ENCODE measurements at places on chromosomes 1 and 21.
A peak's percentile ranks its signal among the peaks of the same experiment; 100 is the strongest.

DNA sequence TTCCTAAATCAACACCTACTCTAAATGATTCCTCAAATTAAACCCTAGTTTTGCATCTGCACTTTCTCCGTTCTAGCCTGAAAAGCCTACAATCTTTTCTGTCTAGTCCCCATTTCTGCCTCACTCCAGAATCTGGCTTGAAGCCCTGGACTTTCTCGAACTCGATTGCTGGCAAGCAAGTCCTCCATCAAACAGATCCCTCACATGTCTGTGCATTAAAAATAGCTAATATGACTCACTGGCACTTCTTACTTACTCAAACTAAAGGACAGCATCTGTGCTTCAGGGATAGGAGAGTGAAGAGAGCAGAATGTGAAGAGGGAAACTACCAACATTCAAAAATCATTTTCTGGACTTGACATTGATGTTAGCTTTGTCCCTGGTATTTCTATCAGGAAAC lies 51.8 kb upstream of the CXADR start:
- DNase-seq: no peak

- no peak for DNase-seq
These were observed 29.3 kb downstream of the CRYZ start for GRCh38 chr1:74703386-74704182.

- no peak for DNase-seq
These were observed 93.6 kb downstream of the KIF14 start for GRCh38 chr1:200526709-200527612.

- DNase-seq: no peak
These were observed 2.1 kb downstream of the MYOM3 start for GRCh38 chr1:24109686-24110475.

DNA sequence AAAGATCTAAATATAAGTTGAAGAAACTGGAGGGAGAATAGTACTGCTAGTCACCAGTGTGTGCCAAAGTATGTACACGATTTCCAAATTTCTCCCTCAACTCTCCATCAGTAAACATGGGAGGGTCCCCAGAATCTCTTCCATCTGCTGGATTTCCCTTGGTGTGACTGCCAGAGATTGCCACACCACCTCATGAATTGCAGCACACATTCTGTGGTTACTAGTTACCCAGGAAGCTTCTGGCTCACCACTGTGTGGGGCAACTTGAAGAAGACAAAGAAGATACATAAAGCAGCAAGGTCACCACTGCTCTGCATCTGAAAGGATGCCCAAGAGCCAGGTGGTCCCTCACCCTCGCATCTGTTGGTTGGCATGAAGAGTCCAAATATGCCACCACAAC lies 191.7 kb upstream of the ESRRG start:
- no peak for DNase-seq

GRCh38 chr1:86419277-86419903 lies 4.6 kb upstream of the CLCA2 start:
- DNase-seq: peak; percentile 85

DNA sequence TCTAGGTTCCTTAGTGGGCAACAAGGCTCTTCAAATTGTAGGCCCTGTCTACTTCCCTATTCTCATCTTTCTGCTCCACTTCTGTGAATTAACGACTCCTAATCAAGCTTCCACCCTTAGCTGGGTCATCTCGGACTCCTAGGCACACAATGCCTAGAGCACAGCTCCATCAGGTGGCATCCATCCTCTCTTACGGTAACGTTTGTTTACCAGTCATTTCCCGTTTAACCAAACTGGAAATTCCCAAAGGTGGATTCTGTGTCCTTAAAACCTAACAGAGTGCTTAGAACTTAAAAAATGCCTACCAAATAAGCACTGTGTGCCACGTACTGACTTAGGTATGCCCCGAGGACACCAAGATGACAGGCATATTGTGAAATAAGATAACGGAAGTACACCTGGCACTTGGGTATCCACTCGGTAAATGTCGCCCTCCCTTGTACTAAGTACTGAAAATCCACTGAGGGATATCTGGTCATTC lies 1.5 kb downstream of the PARP1 start:
- DNase-seq: peak; percentile 59

- DNase-seq: no peak
These were observed 490.7 kb upstream of the B3GALT2 start for GRCh38 chr1:193676996-193677549.
